ENCODE measurements at places on chromosomes 5 and 9.

GRCh38 chr9:128669786-128670185 lies 13.1 kb upstream of the DYNC2I2 start:
- no peak for DNase-seq

- DNase-seq: peak; percentile 8
Observed at GRCh38 chr9:101705135-101705661, 33.2 kb downstream of the GRIN3A start.

DNA sequence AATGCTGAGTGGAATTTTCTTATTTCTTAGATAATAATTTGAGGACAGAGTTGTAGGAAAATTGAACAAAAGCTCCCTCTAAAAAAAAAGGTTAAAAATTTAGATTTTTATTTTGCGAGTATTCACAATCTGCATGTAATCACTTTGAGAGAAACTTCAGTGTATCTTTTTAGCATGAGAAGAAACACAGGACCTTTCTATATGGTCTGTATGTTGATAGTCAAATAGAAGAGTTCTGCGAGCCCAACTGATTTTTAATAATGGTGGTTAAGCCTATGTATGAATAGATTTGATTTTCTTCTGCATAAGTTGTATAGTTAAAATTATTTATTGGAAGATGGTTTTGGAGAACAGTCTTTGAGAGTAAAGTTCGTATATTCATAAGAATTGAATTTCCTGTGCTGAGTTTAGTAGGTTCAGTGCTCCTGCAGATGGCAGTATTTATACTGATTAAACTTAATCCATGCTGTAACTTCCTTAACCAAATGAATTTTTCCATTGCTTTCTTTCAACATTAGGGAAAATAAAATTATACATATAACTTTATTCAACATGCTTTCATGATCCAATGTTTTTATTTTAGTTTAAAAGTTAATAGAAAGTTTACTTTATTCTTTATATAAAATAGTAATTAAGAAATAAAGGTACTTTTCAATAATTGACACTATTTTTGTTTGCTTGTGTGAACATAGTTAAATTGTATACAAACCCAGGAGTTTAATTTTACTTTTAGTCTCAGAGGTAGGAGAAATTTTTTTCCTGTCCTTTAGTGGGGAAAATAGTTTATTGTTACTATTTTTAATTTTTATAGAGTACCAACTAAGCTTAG lies 19.6 kb downstream of the TCERG1 start:
- DNase-seq: no peak

DNA sequence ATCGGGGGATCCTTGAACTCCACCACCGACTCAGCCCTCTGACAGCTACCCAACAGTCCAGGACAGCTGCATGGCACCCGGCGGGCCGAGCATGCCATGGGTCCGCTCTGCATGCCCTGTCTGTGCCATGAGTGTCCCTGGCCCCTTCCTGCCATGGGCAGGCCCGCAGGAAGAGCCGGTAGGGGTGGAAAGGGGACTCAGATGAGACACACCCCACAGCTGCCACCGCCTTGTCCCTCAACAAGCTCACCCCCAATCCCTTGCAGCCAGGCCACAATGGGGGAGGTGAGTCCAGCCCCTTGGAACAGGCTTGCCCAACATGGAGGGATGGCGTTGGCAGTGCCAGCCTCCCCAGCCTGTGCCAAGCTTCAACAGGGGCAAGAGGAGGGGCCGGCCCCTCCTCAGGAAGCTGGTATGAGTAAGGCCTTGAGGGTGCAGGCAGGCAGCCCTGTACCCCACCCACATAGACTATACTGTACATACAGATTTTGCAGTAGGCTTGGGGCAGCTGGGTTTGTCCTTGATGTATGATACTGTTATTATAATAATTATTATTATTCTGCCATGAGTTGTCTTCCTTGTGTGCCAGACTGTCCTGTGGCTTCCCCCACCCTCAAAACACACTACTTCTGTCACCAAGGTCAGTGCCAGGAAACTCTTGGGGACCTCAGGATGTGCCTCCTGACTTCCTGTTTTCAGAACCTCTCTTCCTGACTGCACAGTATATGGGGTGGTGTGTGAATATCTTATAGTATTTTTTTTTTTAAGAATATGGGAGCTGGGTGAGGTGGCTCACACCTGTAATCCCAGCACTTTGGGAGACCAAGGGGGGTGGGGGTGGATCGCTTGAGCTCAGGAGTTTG lies 12.0 kb upstream of the SLC34A1 start:
- DNase-seq: no peak

- DNase-seq: no peak
Observed at GRCh38 chr9:1002678-1003077, 26.2 kb downstream of the DMRT3 start.

GRCh38 chr9:99818500-99818899 lies 3.2 kb upstream of the NR4A3 start:
- DNase-seq: no peak

- DNase-seq: no peak
Observed at GRCh38 chr5:14050821-14051220, 92.3 kb upstream of the TRIO start.

GRCh38 chr9:78542491-78543181 lies 245.7 kb downstream of the PSAT1 start:
- DNase-seq: no peak

- DNase-seq: peak; percentile 49
Observed at GRCh38 chr9:20683351-20684034, 566 bp upstream of the FOCAD start.

DNA sequence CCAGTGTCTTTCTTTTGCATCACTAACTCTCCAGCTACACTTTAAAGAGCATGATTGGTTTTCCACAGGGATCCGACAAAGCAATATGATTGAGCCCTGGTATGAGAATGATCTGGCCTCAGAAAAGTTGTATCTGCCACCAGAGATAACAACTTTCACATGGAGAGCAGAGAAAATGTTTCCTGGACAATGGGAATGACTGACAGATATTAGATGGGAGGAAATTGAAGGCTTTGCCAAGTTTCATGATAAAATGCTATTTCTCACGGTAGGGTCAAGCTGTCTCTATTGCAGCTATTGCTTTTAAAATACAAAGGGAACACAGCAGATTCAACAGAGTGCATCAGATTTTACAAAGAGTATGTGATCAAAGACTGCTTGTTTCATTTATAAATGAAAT lies 56.4 kb upstream of the GLIS3 start:
- DNase-seq: no peak

GRCh38 chr5:92460505-92460904 lies 1077.4 kb upstream of the ARRDC3 start:
- DNase-seq: no peak

GRCh38 chr9:136683755-136684154 lies 3.5 kb downstream of the AGPAT2 start:
- DNase-seq: no peak

DNA sequence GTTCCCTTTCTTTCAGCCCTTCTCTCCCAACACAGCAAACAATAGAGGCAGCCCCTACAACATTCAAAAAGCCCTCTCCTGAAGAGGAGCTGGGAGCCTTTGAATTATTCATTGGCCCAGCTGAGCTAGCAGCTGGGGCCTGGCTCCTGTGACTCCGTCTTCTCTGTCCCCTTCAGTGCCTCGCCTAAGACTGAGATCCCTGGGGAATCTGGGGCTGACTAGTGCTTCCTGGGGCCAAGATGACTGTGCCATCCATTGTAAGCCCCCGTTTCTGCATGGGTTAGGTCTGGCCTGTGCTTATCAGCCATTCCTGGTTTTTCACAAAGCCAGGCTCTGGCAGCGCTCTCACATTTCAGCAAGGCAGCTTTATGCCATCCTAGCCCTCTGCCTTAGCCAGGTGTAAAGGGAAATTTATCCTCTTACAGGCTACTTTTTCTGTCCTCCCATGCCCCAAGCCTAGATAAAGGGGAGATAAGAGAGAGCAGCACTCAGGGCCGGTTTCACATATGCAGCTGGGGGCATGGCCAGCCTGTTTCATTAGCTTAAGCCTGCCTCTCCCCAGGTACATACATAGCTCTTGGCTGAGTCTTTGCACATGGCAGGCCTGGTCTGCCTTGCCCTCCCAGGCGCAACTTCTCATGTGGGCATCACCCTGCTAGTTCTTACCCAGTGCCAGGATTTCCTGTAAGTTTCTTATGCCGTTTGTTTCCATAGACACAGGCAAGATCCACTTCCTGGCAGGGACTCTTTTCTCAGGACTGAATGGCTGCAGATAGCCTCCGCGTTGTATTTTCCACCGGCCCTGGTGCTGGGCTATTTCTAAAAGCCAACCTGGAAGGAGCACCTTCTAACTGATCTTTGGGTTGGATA lies 15.8 kb downstream of the PTPA start:
- no peak for DNase-seq

- no peak for DNase-seq
Observed at GRCh38 chr9:96462541-96462940, 12.6 kb downstream of the HABP4 start.
